ENCODE measurements at places on chromosomes 4 and X. TPM values are rescaled to one million over a fixed set of nuclear protein-coding genes. Genes with fewer than 3 reads are reported as not detected.

DNA sequence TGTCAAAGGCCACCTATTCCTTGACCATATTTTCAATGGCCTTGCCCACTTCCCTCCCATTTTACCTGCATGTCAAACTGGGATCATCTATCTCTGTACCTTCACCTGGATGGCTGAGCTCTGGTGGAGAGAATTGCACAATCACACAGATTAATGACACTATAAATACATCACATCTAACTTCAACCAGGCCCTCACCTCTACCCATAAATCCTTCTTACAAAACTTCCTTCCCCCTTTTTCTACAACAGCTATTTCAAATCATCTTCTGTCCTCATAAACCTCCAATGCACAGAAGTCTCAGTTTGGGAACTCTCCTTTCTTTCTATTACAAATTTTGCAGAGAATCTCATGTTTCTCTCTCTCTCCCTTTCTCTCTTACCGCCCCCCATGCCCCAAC, 9.2 kb downstream of the PALLD start:
- no peak for DNase-seq

- DNase-seq, result no peak
Measured at GRCh38 chr4:159400558-159401225, 297.8 kb downstream of the RAPGEF2 start.

GRCh38 chr4:7924163-7924562, 15.5 kb downstream of the AFAP1 start:
- DNase-seq, result no peak

The ETDA gene
- not detected for total RNA-seq

DNA sequence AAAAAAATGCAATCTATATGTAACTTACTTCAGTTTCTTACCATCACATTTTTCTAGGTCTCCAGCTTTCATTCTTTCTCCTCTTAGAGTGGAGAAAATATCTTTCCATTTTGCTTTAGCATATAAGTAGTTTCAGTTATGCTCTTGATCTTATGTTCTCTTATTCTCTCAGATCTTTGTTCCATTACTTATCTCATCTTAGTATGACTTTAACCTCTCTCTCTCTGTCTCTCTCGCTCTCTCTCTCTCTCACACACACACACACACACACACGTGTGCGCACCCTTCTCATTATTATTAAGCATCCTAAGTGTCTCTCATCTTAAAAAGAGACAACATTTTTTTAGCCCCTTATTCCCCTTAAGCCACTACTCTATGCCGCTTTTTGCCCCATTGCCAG, 92.8 kb downstream of the FAAH2 start:
- DNase-seq, result no peak

The DGKK gene
- 0.06 TPM for total RNA-seq

GRCh38 chrX:133085785-133086184, 11.1 kb downstream of the USP26 start:
- no peak for DNase-seq

GRCh38 chr4:119550857-119551532, 77.6 kb downstream of the PDE5A start:
- no peak for DNase-seq

DNA sequence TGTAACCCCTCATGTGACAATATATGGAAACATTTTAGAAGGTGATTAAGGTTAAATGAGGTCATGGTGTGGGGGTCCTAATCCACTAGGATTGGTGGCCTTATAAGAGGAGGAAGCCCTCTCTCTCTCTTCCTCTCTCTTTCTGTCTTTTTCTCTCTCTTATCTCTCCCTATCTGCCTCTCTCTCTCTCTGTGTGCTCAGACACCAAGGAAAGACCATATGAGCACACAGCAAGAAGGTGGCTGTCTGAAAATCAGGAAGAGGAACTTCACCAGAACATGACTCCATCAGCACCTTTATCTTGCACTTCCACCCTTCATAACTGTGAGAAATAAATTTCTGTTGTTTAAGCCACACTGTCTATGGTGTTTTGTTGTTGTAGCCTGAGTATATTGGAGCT, 1472.2 kb downstream of the PCDH7 start:
- no peak for DNase-seq

DNA sequence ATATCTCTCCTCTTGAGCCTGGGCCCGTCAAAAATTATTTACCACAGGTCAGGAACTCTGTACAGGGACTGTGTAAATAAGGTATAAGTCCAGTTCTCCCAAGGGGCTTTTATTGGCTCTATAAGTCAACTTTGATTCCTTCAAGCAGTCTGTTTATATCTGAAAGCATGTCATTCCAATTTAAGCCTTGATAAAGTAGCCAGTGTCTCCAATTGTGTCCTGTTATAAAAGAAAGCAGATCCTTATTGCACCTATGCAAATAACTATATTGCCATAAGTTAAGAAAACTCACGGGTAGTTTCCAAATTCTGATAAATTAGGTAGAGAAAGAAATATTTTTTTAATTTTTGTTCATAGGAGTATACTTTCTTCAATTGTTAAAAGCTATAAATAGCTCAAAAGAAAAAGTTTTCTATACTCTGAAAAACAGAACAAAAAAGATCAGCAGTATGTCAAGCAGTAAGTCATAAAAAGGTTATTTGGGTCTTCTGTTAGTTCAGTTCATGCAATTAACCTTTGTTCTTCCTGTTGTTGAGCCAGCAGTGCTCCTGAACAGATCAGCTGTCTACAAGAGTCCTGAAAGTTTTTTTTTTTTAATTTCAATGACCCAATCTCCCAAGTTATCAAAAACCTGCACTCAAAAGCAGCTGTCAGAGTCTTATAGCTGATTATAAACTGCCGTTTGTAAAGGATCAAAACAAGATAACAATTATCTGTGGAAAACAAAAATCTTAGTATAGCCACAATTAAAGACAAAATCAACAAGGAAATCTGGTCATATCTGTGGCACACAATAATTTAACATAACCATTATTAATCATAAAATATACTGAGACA, 178.4 kb upstream of the GALNT7 start:
- DNase-seq, result no peak

DNA sequence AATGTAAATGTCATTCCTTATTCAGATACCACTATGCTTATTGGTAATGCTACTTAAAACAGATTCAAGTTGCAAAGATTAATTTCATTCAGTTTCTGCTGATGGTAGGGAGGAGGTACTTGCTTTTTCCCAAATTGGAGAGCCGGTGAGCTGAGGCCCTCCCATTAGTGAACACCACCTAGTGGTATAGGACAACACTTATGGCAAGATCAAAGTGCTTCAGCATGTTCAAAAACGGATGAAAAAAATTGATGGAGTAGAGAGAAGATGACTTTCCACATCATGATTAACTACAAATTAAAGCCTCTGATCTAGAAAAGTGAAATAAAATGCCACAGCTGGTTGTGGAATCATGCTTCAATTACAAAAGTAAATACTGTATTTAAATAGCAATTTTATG, 112.9 kb downstream of the MBNL3 start:
- DNase-seq, result no peak

- no peak for DNase-seq
Measured at GRCh38 chr4:152525878-152526277, 10.0 kb downstream of the FBXW7 start.

DNA sequence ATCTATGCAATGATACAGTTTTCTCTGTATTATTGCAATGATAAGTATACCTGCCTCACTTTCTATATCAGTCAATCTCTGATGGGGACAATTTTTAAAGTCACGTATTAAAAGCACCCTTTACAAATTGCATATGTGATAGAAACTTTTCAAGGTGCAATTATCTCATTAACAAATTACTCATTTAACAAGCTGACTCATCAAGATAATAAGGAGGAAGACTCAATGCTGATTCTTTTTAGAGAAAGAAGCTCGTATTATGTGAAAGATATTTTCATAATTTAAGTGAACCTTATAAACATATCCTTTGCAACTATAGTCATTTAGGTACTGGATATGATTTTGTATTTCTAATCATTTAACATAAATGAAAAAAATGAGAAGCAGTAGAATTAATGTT, 1080.9 kb upstream of the TENM3 start:
- no peak for DNase-seq

- DNase-seq, result peak; percentile 7
Measured at GRCh38 chrX:40095583-40096394, 2.0 kb downstream of the BCOR start.

DNA sequence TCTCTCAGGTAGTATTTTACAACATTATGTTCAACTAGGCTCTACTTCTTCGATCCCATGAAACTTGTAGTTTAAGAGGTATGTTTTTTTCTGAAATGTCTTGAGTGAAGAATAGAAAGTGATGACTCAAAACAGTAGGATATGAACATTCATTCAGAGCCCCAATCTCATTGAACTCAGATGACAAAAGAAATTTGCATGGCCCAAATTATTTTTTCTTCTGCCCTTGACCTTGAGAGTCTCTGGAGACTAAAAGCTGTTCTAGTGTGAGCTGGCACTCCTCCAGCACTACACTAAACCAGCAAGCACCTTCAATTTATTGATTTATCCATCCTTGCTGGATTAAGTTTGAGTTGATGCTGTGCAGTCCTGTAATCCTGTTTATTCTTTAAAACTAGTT, 4.0 kb downstream of the DCLK2 start:
- DNase-seq, result no peak

GRCh38 chrX:153708415-153708814, 15.8 kb downstream of the BCAP31 start:
- peak; percentile 64 for DNase-seq

The EFHC2 gene
- 3.0 TPM for total RNA-seq

DNA sequence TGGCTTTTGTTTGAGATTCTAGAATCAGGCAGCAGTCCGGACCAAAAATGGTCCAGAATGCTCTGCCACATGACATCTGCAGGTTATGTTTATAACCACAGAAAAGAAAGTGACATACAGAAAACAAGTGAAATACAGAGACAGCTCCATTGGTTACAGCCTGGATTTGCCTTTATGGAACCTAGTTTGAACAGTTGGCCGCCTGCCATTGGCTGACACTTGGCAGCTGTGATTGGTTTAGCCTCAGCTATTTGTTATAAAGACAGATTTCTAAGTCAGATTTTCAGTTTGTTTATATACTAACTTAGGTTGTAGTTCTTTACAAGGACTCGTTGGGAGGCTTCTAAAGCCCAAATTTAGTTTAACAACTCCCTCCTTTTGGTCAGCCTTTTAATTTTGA, 40.8 kb upstream of the IL9R start:
- no peak for DNase-seq

- no peak for DNase-seq
Measured at GRCh38 chr4:82951196-82951595, 50.7 kb downstream of the THAP9 start.

The PDHA1 gene
- total RNA-seq, result 30.7 TPM

- DNase-seq, result no peak
Measured at GRCh38 chr4:110224812-110225211, 26.4 kb upstream of the ELOVL6 start.

DNA sequence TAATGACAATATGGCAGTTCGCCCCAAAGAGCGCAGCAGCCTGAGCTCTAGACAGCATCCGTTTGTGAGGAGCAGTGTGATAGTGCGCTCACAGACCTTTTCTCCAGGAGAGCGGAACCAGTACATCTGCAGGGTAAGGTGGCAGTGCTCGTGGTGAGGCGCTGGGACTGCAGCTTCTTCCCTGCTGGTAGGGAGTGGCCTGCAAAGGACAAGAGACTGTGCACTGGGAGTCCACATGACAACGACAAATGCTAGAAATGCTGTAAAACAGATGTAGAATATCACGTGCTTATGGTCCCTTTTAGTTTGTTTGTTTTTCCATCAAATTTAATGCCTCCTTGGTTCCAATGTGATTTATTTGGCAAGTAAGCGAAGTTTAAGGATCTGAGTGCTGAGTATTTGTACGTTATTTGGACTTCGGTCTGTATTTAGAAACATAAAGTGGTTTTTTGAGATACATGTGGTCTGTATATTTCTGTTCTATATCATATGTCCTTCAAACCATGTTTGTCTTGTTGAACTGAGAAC, 35.8 kb downstream of the CLDN22 start:
- DNase-seq, result no peak

The SPATA4 gene
- 0.68 TPM for total RNA-seq

DNA sequence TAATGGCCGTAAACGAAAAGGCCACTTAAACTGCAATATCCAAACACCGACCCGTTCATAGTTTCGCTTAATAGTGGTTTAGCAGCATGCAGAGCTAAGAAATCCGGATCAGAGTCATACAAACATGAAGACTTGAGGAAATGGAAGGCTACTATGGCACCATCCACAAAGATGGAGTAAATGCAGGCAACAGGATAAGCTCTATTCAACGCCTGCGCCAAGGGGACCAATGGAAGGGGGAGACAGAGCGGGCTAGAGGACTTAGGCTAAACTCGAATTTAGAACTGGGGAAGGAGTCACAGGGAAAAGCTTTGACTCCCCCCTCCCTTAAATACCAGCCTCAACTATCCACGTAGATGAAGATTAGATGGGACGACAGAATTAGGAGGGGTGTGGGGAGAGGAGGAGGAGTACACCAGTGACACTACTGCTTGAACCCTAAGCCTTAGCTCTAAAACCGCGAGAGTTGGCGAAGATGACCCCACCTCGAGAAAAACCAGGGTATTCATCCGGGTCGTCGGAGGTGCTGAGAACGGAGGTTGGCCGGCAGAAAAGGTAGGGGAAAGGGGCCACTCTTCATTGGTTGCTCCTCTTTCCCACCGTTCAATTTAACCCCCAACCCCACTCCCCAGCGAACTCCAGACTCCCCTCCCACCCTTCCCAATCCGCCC, 3.5 kb downstream of the HUWE1 start:
- no peak for DNase-seq

- no peak for DNase-seq
Measured at GRCh38 chrX:36961590-36961989, 46.6 kb upstream of the FAM47C start.

DNA sequence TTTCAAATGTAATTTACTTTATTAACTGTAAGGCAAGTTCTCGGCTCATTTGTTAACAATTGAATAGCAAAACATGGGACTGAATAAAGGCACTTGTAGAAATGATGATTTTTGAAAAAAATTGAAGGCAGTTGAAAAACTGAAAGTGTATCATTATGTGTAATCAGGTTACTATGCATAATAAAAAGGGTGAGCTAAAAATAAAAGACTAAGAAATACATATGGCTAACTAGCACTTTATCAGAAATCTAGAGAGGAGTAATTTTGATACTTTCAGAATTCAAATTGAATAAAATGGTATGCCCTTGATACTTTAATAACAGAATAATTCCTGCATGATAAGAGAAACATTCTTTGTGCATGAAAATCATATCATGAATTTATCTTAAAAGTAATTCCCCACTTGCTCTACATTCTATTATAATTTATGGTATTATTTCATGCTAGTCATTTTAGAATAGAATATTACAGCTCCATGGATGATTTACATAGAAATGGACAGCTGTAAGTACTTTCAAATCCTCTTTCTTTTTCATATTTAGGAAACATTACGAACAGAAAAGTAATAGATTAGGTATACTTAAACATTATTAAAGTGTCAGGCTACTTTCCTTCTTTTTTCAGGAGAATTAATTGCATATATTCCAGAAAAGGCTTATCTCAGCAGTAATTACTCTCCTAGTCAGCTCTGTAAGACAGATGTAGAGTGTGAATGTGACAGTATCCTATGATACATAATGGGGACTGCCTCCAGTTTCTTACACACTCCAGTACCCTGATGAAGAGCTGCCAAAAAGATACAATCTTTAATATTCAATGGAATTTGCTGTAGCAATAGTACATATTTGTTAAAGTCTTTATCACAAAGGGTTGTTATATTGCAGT, 697.3 kb downstream of the CCSER1 start:
- no peak for DNase-seq

Data from prostate gland (tissue), 2 donors.